Type B pancreatic cell (in vitro differentiated cells): ENCODE measurements at places on chromosomes 12 and 14. TPM values are rescaled to one million over a fixed set of nuclear protein-coding genes. Genes with fewer than 3 reads are reported as not detected.

DNA sequence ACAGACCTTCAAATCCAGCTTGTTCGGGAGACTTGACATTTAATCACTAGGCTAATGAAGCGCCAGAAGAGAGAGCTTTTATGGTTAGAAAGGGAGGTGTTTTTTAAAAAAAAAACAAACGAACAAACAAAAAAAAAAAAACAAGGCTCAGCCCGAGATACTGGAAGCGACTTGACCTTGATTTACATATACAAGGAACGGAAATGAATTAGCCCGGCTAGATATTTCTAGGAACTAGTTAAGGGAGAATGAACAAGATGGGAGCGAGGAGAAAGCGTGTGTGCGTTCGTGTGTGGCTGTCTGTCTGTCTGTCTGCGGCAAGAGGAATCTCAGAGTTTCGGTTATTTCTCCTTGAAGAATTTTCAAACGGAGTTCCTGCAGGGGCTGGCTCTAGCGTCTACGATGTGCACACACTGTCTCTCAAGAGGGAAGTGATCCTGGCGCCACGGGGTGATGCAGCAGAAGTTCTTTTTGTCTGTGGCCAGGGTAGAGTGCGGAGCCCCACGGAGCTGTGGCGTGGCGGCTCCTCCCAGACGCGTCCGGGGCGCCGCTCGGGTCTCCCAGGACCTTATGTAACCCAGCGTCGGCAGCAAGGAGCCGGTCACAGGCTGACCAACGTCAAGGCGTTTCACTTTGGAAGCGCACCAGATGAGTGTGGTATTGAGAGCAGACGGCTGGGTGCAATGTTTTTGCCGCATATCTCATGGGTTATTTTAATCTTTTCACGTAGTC, 18.8 kb downstream of the SOCS2 start:
- peak overlapping the region; percentile 65 for H3K27ac ChIP-seq
- peaks cover 51% of the 10 kb centered on the region for H3K27me3 ChIP-seq
- peak overlapping the region; percentile 94 for H3K4me3 ChIP-seq
- no peaks in the 10 kb centered on the region for H3K36me3 ChIP-seq
- no peak for DNase-seq

Gene OTX2
- 0.22 TPM in 1 of 2 replicates, not detected in the other for total RNA-seq

Gene ABCC9
- total RNA-seq: 2.6 and 7.8 TPM in 2 replicates

Gene SLC6A13
- total RNA-seq: 5.5 and 7.0 TPM in 2 replicates

DNA sequence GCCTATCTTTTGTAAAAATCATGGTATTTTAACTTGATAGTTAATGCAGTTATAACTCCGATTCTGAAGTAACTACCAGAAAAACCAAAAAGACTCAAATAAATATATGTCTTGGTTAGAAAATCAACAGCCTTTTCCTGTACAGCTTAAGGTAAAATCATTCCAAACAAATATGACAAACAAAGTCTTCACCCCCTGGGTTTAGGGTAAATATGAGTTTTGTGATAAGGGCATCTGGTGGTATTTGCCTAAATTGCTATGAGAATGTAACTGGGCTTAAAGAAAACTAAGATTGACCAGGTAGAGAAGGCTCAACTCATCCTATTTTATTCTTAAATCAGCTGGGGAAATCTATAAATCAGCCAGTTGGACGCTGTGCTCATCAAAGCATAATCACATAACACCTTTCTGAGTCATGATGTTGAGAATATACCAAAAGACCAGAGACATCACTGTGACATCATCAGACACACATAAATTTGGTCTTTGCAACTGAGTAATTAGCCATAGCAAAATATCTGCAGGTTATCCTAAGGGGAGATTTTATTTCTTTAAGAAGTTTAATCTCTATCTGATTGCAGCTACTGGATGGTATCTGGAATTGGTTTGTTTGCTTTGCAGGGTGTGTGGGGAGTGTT, 133.9 kb downstream of the STXBP6 start:
- H3K36me3 ChIP-seq: no peaks in the 10 kb centered on the region
- DNase-seq: no peak
- no peaks in the 10 kb centered on the region for H3K27me3 ChIP-seq
- no peak overlapping the region for H3K27ac ChIP-seq

Gene HHIPL1
- total RNA-seq: 0.19 and 1.4 TPM in 2 replicates

Gene TRPV4
- 2.1 and 3.1 TPM in 2 replicates for total RNA-seq
